ENCODE measurements at places on chromosomes 3 and 15.

GRCh38 chr3:23075496-23075895 lies 127.6 kb upstream of the UBE2E2 start:
- peak; percentile 18 for DNase-seq

- DNase-seq = no peak
These were observed 70.7 kb downstream of the SOX2 start for GRCh38 chr3:181782306-181782954.

DNA sequence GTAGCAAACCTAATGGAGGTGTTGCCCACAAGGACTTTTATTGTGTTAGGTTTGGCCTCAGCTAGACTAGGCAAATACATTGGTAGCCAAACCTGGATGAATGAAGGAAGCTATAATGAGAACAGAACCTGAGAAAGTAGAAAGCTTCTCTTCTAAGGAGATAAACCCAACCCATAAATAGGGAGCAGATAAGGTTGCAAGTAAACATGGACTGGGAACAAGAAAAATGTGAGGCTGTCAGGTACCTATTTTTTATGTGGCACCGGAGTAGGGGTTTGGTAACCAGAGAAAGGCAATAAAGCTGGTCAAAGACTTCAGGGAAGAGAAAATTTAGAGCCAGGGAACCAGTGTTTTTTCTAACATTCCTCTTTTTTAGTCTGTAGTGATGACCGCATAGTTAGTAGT lies 25.0 kb downstream of the ZNF654 start:
- DNase-seq = no peak

DNA sequence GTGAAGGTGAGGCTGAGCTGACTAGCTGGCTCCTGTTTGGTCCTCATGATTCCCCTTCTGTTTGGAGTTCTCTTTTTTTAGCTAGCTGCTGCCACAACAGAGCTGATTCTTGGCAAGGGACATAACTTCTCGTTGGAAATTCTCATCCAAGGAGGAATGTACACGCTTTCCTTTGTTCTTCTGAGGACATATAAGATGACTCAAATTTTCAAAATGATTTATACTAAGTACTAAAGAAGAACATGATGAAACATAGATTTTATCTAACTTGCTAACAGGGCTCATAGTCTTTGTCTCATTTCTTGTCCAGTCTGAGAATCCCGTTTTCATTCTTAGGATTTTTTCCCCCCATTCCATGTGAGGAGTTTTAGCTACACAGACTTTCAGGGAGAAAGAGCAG lies 2.9 kb upstream of the TFG start:
- DNase-seq = no peak

DNA sequence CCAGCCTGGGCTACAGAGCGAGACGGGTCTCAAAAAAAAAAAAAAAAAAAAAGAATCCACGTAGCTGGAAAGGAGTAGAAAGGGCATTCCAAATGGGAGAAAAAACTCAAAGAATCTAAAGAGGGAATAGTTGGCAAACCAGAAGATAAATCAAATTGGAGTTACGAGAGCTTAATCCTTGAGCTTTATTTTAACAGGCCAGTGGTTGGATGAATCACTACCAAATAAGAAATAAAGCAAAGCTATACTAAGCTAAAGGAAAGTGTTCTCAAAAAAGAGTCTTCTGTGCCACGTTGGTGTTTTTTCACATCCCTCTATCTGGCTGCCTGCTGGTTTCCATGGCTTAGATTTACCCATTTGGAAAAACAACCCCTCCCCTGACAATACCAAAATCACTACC lies 14.0 kb downstream of the VGLL4 start:
- no peak for DNase-seq

GRCh38 chr15:88255484-88256278 lies 858 bp downstream of the NTRK3 start:
- DNase-seq = no peak

GRCh38 chr3:43087249-43087776 lies 18.6 kb downstream of the POMGNT2 start:
- DNase-seq = no peak

GRCh38 chr3:187403768-187404288 lies 35.6 kb downstream of the RTP4 start:
- peak; percentile 20 for DNase-seq

- no peak for DNase-seq
These were observed 559 bp downstream of the SENP5 start for GRCh38 chr3:196868297-196868661.

DNA sequence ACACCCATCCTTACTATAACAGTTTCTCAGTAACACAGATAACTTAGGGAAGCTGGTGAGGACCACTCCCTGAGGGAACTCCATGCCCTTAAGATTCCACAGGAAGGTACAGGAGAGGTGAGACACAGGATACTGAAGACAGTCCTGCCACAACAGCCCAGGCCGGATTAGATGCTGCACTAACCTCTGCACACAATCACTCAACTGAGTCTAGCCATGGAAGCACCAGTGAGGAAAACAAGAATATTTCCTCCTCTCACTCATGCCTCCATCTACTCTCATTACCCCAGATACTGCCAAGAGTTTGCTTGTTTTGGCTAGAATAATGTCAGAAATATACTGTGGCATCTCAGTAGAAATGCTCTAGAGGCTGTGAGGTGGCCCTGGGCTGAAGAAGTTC lies 3.7 kb downstream of the ANO10 start:
- DNase-seq = no peak

- no peak for DNase-seq
These were observed at the start of gene OCA2 for GRCh38 chr15:28098766-28099554. Gene OCA2 (minus strand): TSS chr15:28099315. CDS start chr15:28081874, 17,441 bp downstream.

DNA sequence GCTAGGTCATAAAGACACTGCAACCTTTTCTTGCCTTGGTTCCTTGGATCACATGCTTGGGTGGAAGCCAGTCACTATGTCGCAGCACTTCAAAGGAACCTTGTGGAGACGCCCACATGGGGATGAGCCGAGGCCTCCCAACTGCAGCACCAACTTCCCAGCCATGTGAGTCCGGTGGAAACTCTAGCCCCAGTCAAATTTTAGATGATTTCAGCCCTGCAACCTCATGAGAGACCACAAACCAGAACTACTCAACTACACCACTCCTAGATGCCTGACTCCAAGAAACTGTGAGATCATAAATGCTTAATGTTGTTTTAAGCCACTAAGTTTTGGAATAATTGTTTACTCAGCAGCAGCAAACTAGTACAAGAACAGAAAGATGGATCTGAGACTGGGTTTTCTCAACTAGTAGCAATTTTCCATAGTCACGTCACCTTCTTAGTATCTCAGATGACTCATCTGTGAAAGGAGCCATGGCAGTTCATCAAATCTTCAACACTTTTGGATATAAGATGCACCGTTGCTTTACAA lies 86.5 kb downstream of the MB21D2 start:
- DNase-seq = no peak

DNA sequence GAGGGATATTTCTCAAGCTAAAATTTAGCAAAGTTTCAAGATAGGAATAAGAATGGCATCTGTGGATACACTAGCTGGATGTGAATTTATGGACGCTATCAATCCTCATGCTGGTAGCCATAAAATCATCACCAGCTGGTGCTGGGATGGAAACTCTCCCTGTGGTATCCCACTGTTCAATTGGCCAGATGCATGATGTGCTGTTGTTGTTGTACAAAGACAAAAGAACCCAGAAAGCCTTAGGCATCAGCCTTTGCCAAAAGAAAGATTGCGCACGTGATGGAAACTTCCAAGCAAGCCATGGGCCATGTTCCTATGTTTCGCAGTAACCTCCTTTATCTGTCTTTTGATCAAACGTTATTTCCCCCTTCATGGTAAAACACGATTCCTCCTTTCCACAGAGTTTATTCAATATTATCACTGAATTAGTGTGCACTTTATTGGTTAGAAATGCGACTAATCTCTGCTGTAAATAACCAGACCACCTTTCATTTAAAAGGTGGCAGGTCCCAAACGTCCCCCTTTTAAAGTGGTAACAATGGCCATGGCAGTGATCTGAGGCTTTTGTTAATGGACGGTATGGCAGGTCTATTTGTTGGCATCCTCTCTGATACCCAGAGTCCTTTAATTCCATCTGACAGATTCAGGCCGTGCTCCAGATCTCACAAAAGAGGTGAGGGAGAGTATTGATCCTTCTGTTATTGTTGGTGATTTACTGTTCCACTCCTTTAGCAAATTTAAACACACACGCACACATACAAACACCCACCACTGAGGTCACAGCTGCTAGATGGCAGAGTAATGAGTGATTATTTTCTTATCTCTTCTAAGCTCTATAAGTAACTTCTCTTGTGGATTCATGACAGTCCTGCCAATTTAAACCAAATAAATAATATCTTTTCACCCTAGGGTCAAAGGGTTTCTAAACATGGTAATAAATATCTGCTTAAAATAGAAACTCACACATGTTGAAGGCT lies 291.2 kb upstream of the KCNMB2 start:
- DNase-seq = no peak

DNA sequence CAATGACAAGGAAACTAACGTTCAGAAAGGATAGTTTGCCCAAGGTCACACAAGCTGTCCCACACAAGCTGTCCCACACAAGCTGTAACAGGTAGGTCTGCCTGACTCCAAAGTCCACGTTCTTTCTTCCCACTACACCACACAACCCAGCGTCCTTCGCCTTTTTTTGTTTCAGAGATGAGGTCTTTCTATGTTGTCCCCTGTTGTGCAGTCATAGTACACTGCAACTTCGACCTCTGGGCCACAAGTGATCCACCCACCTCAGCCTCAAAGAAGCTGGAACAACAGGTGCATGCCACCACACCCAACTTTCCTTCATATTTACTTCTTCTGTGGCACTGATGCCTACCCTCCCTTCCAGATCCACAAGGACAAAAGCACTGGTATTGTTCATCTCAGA lies 21.4 kb downstream of the MB21D2 start:
- DNase-seq = no peak

- no peak for DNase-seq
These were observed 10.6 kb upstream of the VWA5B2 start for GRCh38 chr3:184218814-184219213.

DNA sequence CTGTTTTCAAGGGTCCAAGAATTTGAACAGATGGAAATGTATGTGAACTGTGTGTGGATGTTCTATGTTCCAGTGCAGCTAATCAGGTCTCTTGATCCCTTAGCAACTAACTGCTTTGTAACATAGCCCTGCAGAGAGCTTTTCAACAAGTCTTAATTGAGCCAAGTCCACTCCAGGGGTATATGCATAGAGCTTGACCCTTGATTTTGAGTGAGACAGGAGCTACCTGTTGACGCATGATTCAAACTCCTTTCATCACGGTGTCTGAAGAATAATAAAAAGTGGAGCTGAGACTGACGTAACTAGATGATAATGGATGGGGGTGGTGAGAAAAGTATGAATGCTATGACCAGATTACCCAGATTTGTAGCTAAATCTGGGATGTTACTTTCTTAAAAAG lies 93.3 kb upstream of the CCDC54 start:
- no peak for DNase-seq

GRCh38 chr3:7166460-7166859 lies 305.5 kb downstream of the GRM7 start:
- no peak for DNase-seq

GRCh38 chr15:70566989-70567388 lies 196.4 kb downstream of the UACA start:
- no peak for DNase-seq

GRCh38 chr15:31473385-31474058 lies 146.9 kb downstream of the KLF13 start:
- DNase-seq = no peak

- DNase-seq = no peak
These were observed 12.5 kb downstream of the ARPP21 start for GRCh38 chr3:35651851-35652250.

Measured in urinary bladder (tissue), 4 donors.